ENCODE measurements at places on chromosomes 12 and 14. TPM values are rescaled to one million over a fixed set of nuclear protein-coding genes. Genes with fewer than 3 reads are reported as not detected.

- DNase-seq, result no peak
- H3K4me3 ChIP-seq, result no peak overlapping the region
- H3K36me3 ChIP-seq, result no peaks in the 10 kb centered on the region
- no peaks in the 10 kb centered on the region for H3K27me3 ChIP-seq
These were observed 7.2 kb downstream of the RPAP3 start for GRCh38 chr12:47698631-47699030.

- H3K36me3 ChIP-seq, result no peaks in the 10 kb centered on the region
- H3K4me3 ChIP-seq, result no peak overlapping the region
- H3K4me1 ChIP-seq, result no peaks in the 10 kb centered on the region
These were observed 261.4 kb upstream of the USP15 start for GRCh38 chr12:61998791-61999190.

DNA sequence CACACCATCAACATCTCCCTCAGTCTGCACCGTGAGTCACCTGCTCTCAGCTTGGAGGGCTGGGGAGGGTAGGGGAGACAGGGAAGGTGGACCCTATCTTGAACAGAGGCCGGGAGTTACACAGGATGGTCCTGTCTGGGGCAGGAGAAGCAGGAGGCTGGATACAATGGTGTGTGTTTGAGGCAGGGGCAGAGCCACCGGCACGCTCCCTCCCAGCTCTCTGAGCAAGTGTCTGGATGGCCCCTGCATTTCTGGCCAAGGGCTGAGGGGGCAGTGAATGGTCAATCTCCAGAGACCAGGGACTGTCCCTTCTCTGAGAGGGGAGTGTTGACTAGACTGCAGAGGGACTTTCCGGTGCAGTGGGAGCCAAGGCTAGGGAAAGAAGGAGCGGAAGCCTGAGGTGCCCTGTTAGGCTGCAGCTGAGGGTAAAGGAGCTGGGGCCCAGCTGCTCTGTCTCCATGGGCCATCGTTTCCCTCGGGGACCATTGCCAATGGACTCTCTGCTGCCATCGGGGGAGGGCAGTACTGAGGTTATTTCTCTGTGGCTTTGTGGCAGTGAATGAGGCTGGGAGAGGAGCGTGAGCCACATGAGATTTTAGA is 1.9 kb downstream of the LRP1-AS start:
- H3K4me3 ChIP-seq, result no peak overlapping the region
- no peak overlapping the region for H3K27ac ChIP-seq
- no peaks in the 10 kb centered on the region for H3K27me3 ChIP-seq
- H3K4me1 ChIP-seq, result peaks cover 52% of the 10 kb centered on the region

- no peak overlapping the region for H3K4me3 ChIP-seq
- peaks cover 13% of the 10 kb centered on the region for H3K27me3 ChIP-seq
- no peak for DNase-seq
- H3K27ac ChIP-seq, result no peak overlapping the region
- no peaks in the 10 kb centered on the region for H3K4me1 ChIP-seq
These were observed 19.4 kb downstream of the KRT85 start for GRCh38 chr12:52347551-52348510.

GRCh38 chr14:87644689-87645088 is 348.3 kb downstream of the GALC start:
- no peaks in the 10 kb centered on the region for H3K4me1 ChIP-seq
- no peak overlapping the region for H3K27ac ChIP-seq
- no peaks in the 10 kb centered on the region for H3K27me3 ChIP-seq
- no peak overlapping the region for H3K4me3 ChIP-seq
- DNase-seq, result no peak

DNA sequence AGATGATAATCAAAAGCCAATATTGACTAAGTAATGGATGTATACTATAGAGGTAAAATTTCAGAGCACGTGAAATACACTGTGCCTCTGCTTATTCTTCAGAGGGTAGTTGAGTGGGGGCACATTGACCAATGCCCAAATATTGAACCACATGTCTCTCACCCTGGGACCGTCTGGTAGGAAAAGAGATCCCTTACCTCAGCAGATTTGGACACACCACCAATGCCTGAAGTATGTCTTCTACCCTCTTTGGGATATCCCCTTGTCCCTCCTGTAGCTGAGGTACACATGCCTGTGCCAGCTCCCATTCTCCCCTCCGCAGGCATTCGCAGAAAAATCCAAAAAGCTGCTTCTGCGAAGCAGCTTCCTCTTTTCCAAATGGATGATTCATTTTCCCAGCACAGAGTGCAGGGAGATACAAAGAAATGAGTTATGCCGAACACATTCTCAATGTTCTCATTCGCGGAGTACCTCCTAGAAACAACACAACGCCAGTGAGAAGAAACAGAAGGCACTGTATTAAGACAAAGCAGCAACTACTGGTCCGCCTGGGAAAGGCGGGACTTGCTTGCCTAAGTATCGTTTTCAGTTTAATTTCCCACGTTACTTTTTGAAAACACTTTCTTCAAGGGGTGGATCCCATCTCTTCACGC is 691 bp downstream of the ZFYVE26 start:
- H3K4me1 ChIP-seq, result peaks cover 8% of the 10 kb centered on the region
- peak; percentile 66 for DNase-seq
- H3K27me3 ChIP-seq, result no peaks in the 10 kb centered on the region
- H3K27ac ChIP-seq, result peak overlapping the region; percentile 76
- H3K36me3 ChIP-seq, result no peaks in the 10 kb centered on the region

GRCh38 chr12:113120670-113121370 is 14.7 kb downstream of the RASAL1 start:
- H3K4me3 ChIP-seq, result no peak overlapping the region
- H3K4me1 ChIP-seq, result no peaks in the 10 kb centered on the region
- H3K36me3 ChIP-seq, result no peaks in the 10 kb centered on the region
- H3K27me3 ChIP-seq, result no peaks in the 10 kb centered on the region
- DNase-seq, result no peak
- H3K27ac ChIP-seq, result no peak overlapping the region

- H3K27me3 ChIP-seq, result no peaks in the 10 kb centered on the region
- H3K27ac ChIP-seq, result peak overlapping the region; percentile 87
- peak overlapping the region; percentile 60 for H3K4me3 ChIP-seq
- DNase-seq, result peak; percentile 18
- H3K36me3 ChIP-seq, result peaks cover 20% of the 10 kb centered on the region
These were observed 2.0 kb downstream of the NFKBIA start for GRCh38 chr14:35402323-35403113.

GRCh38 chr12:81450920-81451739 is 308.0 kb downstream of the PPFIA2 start:
- no peak overlapping the region for H3K27ac ChIP-seq
- no peaks in the 10 kb centered on the region for H3K4me1 ChIP-seq
- H3K4me3 ChIP-seq, result no peak overlapping the region
- H3K27me3 ChIP-seq, result no peaks in the 10 kb centered on the region

PTPN21 gene
- 9.2 TPM for total RNA-seq

NPFF gene
- total RNA-seq, result not detected

HCAR3 gene
- total RNA-seq, result under 0.01 TPM

CMAS gene
- 24.3 TPM for total RNA-seq
